Germinal center (tissue), 1 donor: ENCODE measurements at places on chromosomes 16 and 17.
A peak's percentile ranks its signal among the peaks of the same experiment; 100 is the strongest.

GRCh38 chr17:30393911-30394867 is 15.5 kb downstream of the CPD start:
- no peak for DNase-seq

- no peak for DNase-seq
Measured at GRCh38 chr17:41722231-41722630, 10.1 kb downstream of the GAST start.

GRCh38 chr17:74671031-74671771 is 41.5 kb downstream of the CD300LF start:
- DNase-seq, result peak; percentile 55

- DNase-seq, result no peak
Measured at GRCh38 chr17:39599004-39599664, 8.6 kb downstream of the NEUROD2 start.

- no peak for DNase-seq
Measured at GRCh38 chr16:26583803-26584202, 482.9 kb upstream of the C16orf82 start.
